AG09309 (cell line): ENCODE measurements at places on chromosomes 2 and 18.

GRCh38 chr2:44718431-44718830 is 223.1 kb upstream of the SIX3 start:
- no peak for DNase-seq

DNA sequence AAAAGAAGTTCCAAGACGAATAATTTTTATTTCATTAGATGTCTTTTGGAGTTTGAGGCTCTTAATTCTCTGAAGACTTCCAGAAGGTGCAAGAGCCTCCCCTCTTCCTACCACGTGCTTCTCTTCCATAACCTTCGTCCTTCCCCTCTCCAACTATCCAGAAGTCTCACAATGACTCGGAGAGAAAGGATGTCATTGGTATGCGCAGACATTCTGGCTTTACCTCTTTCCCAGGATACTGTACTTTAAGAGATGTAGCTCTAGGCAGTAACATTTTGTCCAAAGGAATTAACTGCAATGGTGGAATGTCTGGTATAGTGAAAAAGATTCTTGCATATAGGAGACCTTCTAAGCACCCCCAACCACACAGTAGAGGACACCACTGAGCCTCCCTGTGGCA is 249.0 kb upstream of the OSR1 start:
- no peak for DNase-seq

- no peak for DNase-seq
Observed at GRCh38 chr2:37349231-37349860, 4.9 kb downstream of the QPCT start.

DNA sequence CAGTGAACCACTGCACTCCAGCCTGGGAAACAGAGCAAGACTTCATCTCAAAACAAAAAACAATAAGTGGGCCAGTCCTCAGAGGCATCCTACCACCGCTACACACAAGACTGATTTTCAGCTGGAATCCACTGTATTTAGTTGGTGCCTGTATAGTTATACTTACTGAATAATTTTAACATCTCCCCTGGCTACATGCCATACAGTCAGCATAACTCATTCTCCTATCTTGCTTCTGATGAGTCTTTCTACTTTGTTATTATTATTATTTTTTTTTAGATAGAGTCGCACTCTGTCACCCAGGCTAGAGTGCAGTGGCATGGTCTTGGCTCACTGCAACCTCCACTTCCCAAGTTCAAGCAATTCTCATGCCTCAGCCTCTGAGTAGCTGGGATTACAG is 19.9 kb upstream of the CAB39 start:
- DNase-seq: no peak

DNA sequence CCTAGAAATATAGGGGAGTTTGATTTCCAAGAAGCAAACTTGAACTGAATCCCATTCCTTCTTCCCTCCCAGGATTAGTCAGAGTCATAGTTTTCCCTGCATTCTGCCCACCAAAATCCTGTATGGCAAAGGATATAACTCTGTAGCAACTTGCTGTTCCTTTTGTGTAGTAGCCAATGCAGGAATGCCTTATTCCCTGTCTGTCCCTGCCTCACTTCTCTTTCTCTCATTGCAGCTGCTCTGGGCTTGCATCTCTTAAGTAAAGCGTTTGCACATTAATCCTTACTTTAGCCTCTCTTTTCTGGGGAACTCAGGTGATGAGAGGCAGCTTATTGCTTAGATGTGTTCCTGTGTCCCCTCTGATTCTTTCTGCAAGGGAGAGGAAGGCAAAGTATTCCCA is 333.1 kb upstream of the VWC2L start:
- DNase-seq: no peak

GRCh38 chr18:75276818-75277609 is 66.4 kb downstream of the TSHZ1 start:
- DNase-seq: peak; percentile 51

DNA sequence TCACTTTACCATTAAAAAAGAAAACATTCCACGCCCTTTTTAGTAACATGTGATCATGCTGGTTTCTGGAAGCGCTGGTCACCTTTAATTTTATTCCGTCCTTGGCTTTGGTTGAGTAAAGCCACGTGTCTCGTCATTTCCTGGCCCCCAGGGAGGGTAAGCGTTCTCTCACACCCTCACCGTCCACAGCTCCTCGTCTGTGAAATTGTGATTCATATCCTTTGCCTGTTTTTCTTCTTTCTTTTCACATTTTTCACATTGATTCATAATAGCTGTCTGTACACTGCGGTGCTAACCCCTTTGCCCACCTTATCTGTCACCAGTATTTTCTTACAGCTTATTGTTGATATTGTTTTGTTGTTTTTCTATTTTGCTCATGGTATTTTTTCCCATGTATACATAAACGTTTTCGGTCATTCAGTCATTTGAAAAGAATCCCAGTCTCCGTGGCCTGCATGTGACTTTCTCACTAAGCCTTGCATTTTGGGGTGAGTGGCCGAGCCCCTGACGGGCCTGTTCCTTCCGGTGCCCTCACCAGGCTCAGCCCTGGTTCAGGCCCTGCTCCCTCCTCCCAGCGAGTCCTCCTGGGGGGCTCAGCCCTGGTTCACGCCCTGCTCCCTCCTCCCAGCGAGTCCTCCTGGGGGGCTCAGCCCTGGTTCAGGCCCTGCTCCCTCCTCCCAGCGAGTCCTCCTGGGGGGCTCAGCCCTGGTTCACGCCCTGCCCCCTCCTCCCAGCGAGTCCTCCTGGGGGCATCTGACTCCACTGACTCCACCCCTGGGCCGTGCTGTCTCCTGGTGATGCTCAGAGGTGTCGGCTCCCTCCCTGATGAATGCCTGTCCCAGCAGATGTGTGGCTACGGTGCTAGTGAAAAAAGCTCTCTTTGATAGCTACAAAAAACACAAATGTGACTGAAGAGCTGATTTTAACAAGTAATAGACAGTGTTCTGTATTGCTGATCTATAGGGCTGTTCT is 249.7 kb upstream of the PXDN start:
- no peak for DNase-seq

DNA sequence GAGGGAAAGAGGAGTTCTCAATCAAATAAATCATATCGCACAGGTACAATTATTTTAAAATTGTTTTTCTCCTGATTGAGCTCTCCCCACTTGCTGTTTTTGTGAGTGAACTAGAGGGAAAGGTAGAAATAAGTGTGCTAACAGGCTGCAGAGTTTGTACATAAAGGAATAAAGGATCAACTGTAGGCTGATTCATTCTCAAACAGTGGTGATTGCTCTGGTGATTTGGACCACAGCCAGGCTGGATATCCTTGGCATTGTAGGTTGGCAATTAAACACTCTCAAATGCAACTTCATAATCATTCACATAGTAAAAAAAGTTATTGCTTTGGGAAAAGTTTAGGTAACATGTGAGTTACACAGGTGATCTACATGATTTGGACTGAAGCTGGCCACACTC is 29.8 kb downstream of the LRP1B start:
- DNase-seq: no peak

DNA sequence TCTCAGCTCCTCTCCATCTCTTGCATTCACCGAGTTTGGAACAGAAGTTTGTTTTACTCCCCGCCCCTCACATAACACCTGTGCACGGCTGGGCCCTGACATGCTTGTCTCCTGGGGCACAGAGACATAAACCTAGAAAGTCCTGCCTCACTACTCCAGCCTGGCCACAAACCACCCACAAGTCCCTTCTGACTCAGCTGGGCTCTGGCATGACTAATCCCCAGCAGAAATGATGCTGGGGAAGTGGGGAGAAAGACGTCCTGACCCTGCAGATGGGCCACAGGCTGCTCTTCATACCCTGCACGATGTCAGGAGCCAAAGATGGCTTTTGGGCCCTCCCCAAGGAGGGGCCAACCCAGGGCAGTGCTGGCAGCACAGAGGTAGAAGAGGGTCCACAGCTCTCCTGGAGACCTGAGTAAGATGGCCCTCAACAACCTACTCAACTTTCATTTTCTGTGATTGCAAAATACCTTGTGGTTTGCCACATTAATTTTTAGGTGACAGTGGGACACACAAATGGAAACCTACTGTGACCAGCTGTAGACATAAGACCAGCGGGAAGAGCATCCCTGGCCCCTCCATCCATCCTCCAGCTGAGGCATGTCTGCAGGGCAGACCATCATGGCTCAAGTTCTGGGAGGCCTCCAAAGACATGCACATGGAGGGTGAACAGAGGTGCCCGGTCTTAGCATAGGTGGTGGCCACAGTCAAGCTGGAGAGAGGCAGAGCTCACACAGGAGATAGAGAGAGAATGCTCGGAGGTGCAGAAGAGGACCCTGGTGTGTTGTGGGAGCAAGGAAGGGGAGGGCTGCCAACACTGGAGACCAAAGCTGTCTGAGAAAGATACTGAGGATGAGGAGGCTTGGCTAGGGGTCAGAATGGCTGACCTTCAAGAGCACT is 40.0 kb downstream of the DNMT3A start:
- DNase-seq: peak; percentile 42

GRCh38 chr2:118197011-118197675 is 108.9 kb downstream of the INSIG2 start:
- DNase-seq: no peak

DNA sequence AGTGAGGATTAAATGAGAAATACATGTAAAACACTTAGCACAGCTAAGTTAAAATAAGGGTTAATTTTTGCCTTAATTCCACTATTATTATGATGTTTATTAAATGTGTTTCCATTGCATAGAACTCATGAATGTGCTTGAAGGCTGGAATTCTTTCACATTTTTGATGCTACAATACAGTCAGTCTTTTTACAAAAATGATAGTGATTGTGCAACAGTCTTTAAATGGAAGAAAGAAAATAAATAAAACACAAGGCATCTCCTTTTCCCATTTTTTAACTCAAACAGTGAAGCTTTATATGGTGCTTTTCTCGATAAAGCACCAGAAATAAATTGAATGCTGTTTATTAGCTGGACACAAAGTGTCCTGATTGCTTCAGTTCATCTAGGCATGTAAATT is 123.9 kb downstream of the MAP2 start:
- no peak for DNase-seq

DNA sequence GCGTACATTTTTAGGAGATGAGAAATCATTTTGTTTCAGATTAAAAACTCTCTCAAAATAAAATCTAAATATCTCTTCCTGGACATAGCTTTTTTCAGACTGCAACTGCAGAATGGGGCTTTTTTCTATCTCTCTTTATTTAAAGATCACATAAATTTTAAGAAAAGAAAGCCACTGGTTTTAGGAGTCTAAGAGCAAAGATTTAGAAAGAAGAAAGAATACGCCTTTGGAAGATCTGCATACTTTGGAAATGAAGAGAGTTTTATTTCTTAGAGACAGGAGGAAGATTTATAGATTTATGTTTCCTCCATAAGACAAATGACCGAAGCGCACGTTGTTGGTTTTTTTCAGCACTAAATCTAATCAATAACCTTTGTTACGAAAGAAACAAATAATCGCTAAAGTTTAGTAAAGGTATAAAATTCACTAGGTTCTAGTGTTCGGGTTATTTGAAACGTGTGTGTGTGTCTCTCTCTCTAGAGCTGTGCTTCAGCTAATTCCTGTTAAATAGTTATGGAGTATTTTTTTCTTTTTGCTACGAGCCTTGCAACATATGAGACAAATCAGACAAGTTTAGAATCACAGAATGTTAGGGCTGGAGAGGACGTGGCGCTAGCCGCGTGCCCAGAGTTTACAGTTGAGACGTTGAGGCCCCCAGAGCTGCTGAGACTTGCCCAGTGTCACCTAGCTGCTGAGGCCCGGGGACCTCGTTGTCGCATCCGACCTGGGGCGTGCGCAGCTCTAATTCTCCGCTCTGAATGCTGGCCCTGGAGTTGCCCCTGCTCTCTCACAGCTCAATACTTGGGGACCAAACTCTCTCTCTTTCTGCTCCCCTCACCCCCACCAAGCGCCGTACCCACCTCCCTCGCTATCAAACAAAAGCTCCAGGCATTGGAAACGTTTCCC is 69.9 kb downstream of the CTAGE1 start:
- DNase-seq: no peak

GRCh38 chr2:3598197-3598910 is 3.4 kb downstream of the COLEC11 start:
- no peak for DNase-seq

DNA sequence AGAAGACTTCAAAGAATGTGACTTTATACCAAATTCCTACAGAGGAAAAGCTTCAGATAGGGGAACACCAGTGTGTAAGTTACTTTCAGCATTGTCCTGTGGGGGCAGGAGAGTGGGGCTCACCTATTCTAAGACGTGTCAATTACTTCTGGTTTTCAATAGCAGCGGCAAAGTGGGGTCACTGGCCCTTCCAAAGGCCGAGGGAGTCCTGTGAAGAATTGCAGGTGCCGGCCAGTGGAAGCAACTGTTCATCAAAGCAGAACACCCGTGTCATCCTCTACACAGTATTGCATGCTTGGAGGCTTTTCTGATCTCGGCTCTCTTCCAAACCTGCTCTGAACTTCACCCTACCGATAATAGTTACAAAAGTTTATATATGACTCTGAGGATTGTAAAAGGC is 1176.5 kb upstream of the TMEFF2 start:
- no peak for DNase-seq

- DNase-seq: no peak
Observed at GRCh38 chr2:233919319-233919718, 2.1 kb downstream of the TRPM8 start.

DNA sequence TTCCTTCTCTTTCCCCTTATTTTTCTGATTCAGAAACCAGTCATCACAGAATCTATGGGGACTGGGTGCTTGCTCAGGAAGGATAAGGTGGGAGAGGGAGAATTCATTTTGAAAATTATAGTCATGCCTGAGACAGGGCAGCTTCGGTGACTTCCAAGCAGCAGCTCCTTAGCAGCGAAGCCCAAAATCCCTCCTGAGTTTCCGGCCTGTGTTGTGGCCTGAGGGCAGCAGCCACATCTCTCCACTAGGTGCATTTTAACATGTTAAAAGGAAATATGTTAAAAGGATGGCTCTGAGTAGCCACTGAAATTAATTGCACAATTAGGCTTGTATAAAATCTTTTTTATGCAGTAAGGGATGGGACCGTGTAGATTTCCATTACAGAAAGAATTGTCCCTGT is 207.0 kb upstream of the RAB12 start:
- no peak for DNase-seq

- no peak for DNase-seq
Observed at GRCh38 chr2:59077981-59078531, 836.9 kb upstream of the FANCL start.
